Stimulated activated CD8-positive, alpha-beta memory T cell treated with anti-CD3 and anti-CD28 coated beads, Interleukin-7, amount 100 ng/mL, for 24 hours (primary cell): ENCODE measurements at places on chromosomes 1 and 21.

- DNase-seq, result no peak
Observed at GRCh38 chr1:228154021-228154669, 4.4 kb downstream of the GJC2 start.

DNA sequence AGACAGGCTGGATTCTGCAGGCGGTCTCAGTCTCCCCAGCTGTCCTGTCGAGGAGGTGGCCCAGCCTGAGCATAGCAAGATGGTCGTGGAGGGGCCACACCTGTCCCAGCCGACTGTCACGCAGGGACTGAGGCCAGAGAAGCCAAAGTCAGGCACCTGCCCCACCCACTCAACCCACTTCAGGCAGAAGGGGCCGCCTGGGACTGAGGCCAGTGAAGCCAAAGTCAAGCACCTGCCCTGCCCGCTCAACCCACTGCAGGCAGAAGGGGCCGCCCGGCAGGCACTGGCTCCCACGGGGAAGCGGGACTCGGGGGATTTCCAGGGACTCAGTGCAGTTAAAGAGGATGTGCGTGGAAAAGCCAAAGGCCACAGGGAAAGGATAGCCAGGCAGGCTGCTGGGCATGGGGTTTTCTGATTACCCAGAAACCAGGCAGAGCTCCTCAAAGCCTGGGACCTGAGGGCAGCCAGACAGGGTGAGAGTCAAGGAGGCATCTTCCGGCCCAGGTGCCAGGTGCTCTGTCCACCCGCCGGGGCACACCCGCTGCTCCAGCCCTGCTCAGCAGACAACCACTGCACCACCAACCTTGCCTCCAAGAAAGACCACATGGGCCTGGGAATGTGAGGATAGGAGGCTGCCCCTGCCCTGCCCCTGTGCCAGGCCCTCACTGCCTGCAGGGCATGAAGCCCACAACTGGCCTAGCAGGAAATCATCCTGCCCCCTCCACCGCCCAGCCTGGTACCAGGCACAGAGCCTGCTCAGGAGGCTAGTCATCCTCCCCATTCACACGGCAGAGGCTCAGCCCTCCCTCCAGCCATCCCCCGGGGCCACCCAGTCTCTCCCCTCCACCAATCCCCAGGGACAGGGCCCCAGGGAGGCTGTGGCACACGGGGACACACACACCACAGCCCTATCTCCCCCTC is 41.0 kb downstream of the MEGF6 start:
- DNase-seq, result no peak

- no peak for DNase-seq
Observed at GRCh38 chr1:194495434-194495833, 1309.0 kb upstream of the B3GALT2 start.

GRCh38 chr1:58030456-58030855 is 516.1 kb downstream of the OMA1 start:
- no peak for DNase-seq

GRCh38 chr1:41631971-41632370 is 147.5 kb upstream of the EDN2 start:
- no peak for DNase-seq

- no peak for DNase-seq
Observed at GRCh38 chr1:174058624-174059023, 36.5 kb upstream of the RC3H1 start.

- no peak for DNase-seq
Observed at GRCh38 chr1:85376356-85376755, 88.6 kb downstream of the DDAH1 start.

DNA sequence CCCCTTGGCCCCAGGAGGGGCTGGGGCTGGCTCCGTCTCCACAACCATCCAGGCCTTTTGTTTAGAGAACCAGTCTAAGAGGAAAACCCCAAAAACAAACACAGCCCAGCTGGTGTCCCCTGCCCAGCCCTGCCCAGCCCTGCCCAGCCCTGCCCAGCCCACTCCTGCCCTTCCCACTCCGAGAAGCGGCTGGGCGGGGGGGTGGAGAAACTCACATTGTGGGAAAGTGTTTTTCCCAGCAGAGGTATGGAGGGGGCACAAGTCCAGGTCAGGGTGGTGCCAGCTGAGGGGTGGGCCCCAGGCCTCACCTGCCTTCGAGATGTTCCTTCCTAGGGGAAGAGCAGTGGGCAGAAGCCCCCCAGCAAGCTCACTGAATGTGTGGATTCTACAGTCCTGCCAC is 10.0 kb upstream of the FAM131C start:
- DNase-seq, result no peak
